Kidney tubule cell (primary cell): ENCODE measurements at places on chromosomes 3 and 15.

- DNase-seq: no peak
These were observed 2.0 kb downstream of the ATP10A start for GRCh38 chr15:25860885-25861866.

DNA sequence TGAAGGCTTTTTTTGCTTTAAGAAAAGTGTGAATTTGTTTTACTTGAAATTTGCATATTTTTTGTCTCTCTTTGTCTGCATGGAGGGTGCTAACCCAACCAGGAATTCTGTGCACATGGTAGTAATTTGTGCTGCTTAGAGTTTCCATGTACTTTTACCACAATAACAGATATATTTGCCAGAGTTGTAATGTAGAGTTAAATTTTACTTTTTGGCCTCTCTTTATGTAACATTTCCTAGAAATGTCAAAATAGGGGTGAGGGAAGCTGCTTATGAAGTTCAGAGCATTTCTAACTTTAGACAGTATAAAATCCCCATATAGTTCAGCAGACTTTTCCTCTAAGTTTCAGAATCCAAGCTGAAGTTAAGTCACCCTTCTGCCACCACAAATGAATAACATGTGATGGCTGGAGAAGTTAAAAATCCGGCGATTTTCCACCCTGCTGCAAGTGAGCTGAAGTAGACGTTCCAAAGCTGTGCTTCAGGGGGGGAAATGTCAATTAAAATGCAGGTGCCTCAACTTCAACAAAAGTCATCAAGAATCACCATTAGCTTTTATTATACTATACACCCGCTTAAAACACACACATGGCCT, 385.7 kb upstream of the NR2F2 start:
- DNase-seq: no peak

- peak; percentile 14 for DNase-seq
These were observed 27.8 kb downstream of the ACSBG1 start for GRCh38 chr15:78206326-78207109.

DNA sequence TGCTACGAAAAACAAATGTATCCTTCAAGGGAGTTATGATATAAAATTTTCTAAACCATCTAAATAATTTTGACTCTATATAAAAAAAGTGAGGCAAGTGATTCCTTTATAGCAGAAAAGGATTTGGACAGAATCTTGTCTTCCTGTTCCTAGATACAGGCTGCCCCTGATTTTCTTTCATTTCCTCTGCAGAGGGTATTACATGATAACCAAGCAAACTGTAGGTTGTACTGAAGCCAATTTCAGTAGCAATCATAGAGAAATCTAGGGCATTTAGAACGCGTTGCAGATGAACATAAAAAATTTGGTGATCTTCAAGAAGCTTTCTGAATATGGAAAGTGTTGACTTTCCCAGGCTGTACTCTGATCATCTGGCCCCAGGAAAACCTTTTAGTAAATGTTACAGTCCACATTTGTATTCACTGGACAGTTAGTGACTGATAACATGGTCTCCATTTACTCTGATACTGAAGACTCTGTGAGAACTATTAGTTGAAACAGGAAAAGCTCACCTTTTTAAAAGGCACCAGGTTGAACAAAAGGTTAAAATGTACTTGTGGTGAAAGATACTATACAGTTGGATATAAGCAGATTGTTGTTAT, 9.1 kb upstream of the UTS2B start:
- no peak for DNase-seq

DNA sequence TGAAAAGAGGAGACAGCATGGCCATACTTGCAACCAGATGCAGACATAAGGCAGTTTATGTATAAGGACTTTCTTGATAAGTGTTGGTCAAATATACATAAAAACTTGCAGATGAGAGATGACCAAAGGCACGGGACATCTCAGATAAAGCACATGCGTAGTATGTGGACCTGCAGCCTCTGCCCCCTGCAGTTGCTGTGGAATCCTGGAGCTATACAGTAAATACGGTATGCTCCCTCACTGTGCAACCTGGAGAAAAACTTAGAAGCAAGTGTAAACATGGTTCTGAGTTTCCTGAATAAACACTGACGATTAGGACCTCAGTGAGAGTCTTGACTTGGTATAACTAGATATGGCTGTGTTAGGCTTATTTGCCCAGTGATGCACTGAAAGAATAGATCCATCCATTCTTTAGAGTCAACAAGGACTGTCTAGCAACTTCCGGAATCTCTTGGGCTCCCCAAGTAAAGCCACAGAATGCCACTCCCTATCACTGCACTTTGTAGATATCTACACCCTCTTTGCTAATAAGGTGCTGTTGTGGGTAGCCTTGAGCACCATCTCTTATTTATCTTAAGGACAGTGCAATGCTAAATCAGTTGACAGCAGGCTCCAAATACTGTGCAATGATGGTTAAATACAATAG, 40.2 kb downstream of the GJD2 start:
- DNase-seq: no peak

DNA sequence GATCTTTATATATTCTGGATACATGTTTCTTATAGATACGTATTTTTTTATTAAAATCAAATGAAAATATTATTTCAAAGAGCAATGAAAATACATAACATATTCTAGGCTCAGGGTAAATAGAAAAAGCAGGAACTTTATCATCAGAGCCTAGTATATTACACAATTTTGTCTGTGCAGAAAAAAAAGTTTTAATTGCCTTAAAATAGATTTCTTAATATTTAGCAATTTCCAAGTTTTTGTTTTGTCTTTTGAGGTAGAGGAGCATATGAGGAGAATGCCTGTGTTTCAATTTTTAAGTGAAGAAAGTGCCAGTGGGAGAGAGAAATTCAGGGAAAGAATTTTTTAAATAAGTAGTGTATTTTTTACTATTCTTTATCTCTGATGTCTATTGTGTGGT, 10.5 kb downstream of the CAPN7 start:
- no peak for DNase-seq

DNA sequence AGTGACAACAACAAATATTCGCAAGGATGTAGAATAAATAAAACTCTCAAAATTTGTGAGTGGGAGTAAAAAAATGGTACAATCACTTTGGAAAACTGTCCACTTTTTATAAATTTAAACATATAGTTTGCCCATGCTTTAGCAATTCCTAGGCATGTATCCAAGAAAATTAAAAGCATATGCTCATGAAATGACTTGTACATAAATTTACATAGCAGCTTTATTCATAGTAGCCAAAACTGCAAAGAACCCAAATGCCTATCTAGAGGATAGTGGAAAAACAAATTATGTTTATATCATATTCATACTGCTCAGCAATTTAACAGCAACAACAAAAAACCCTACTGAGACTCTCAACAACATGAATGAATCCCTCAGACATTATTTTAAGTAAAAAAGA, 363.6 kb upstream of the CCDC54 start:
- no peak for DNase-seq

DNA sequence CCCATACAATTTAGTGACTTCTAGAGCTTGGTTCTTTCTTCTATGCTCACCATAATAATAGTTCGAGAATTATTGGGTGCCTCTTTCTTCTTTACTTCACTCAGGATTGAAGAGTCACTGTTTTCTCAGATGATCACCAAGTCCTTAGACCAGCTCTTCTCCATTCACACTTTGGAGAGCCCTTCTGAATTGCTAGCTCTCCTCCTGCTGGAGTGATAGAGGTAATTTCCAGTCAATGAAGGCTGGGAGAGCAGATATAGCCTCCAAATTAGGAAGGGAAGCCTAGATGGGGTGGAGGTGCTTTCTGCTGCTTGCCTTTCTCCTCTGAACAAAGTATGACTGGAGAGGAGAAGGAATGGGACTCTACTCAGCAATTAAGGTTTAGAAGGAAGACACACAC, 10.7 kb upstream of the BBX start:
- no peak for DNase-seq

DNA sequence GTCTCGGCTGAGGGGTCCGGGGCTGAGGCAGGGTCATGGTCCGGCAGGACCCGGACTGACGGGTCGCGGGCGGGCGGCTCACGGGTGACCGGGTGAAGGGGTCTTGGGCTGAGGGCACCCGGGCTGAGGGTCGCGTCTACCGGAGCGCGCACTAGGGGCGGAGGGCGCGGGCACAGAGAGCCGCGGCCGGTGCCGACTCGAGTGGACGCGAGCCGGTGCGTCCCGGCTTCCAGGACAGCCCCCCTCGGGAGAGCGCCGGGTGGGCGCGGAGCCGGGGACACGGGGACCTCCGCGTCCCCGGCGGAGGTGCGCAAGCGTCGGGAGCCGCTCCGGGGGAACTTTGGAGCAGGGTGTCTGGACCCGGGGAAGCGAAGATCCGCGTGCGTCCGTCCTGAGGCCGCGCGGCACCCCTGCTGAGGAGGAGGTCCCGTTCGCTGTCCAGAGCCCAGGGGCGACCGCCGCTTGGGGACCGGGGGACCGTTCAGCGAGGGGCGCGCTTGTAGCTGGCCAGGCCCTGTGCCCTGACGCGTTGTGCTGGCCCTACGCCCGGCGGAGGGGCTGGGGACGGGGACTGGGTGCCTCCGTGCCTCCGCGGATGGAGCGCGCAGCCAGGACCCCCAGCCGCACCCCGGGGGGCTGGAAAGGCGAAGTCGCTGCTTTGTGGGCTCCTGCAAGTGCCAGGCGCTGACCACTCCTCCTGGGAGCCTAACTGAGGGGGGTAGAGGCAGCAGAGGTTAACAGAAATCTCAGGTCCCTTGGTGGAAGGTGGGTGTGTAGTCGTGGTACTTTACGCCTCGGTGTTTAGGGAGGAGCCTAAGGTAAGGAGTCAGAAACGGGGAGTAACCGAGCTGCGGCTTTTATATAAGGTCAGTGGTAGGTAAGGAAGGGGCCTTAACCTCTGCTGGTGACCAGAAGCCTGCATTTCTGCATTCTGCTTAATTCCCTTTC, at the start of gene PPARG:
TSS of gene PPARG (plus strand) at position 889 of the 948 bp plus-strand sequence. CDS start 90,642 bp downstream, outside the sequence.
- DNase-seq: peak; percentile 72

- no peak for DNase-seq
These were observed 519.8 kb upstream of the GOLIM4 start for GRCh38 chr3:168615493-168616020.

- no peak for DNase-seq
These were observed 4.3 kb downstream of the PCBP4 start for GRCh38 chr3:51962854-51963530.

- DNase-seq: no peak
These were observed 18.4 kb upstream of the INSYN1 start for GRCh38 chr15:73771385-73772045.

DNA sequence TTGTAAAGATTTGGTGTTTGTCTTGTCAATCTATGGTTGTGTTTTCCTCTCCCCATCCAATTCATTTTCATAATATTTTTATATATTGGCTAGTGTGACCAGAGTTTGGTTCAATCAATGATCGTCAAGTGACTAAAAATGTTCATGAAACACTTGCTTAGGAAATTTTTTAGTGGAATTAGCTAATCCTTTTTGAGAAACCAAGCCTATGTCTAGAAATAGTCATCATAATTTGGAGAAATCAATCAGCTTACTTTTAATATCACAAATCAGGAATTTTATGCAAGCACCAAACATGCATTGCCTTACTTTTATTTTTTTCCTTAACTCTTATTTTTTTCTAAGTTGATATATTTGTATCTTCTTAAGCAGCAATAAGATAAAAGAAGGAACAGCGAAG, 403.1 kb upstream of the TBL1XR1 start:
- DNase-seq: no peak

GRCh38 chr3:186976837-186977750, 46.8 kb downstream of the ST6GAL1 start:
- DNase-seq: peak; percentile 52

DNA sequence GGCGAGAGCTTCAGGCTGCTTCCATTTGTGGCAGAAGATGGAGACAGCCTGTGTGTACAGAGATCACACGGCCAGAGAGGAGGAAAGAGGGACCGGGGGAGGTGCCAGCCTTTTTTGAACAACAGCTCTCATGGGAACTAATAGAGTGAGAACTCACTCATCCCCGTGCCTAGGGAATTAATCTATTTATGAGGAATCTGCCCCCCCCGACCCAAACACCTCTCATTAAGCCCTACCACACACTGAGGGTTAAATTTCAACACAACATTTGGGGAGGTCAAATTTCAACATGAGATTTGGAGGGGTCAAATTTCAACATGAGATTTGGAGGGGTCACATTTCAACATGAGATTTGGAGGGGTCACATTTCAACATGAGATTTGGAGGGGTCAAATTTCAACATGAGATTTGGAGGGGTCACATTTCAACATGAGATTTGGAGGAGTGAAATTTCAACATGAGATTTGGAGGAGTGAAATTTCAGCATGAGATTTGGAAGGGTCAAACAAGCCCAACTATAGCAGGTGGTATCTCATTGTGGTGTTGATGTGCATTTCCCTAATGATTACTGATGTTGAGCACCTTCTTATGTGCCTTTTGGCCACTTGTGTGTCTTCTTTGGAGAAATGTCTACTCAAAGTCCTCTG, 20.6 kb upstream of the RFTN1 start:
- DNase-seq: no peak

GRCh38 chr3:64082411-64082810, 59.1 kb upstream of the PSMD6 start:
- peak; percentile 67 for DNase-seq

DNA sequence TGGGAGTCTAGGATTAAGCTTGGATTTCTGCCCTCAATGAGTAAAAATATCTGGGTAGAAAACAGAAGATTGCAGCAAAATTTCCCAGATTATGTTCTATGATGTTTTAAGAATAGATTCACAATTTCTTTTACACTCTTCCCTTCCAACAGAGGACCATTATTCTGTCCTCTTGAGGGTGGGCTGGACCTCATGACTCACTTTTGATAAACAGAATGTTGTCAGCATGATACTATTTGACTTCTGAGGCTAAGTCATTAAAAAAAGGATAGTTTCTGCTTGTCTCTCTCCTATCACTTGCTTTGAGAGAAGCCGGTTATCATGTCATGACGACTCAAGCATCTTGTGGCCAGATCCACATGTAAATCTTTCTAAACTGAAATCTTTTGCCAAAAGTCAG, 396.2 kb upstream of the CDIN1 start:
- DNase-seq: no peak

GRCh38 chr3:156425651-156426050, 129.3 kb downstream of the SSR3 start:
- no peak for DNase-seq

DNA sequence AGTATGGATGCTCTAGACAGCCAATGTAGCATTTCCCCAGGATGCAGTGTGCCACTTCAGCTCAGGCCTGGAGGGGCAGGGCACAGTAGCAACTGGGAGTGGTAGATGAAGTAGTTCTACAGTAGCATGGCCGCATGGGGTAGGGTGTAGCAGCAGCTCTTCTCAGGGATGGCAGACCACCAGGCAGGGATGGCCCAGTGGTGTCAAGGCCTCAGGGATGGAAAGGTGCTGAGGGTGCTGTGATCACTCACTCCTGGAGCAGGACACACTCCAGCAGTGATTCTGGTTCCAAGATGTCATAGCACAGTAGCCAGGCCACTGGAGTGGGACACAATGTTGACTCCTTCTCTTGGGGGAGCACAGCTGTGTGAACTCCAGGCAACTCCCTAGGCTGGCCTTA, 210.9 kb upstream of the LYSMD4 start:
- DNase-seq: no peak
